GDM1 (cell line): ENCODE measurements at places on chromosomes 6 and 20.

- no peak for DNase-seq
These were observed 56.5 kb upstream of the HDGFL1 start for GRCh38 chr6:22512686-22513427.

GRCh38 chr6:34189806-34190503 is 44.1 kb upstream of the GRM4 start:
- DNase-seq, result no peak

DNA sequence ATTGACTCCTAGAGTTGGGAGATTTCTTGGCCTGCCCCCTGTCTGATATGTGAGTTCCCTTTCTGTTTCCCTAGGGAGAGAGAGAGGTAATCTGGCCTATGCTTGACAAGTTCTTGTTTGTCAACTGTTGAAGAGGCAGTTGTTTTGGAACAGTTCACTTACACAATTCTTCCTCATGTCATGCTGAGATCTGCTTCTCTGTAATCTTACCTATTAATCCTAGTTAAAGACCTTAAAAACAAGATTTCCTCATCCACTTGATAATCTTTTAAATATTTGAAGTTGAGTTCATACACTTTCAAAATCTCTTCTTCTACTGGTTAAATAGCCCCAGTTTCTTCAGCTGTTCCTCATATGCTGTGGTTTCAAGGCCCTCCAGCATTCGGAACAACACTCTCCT is 89.9 kb downstream of the FIG4 start:
- no peak for DNase-seq

DNA sequence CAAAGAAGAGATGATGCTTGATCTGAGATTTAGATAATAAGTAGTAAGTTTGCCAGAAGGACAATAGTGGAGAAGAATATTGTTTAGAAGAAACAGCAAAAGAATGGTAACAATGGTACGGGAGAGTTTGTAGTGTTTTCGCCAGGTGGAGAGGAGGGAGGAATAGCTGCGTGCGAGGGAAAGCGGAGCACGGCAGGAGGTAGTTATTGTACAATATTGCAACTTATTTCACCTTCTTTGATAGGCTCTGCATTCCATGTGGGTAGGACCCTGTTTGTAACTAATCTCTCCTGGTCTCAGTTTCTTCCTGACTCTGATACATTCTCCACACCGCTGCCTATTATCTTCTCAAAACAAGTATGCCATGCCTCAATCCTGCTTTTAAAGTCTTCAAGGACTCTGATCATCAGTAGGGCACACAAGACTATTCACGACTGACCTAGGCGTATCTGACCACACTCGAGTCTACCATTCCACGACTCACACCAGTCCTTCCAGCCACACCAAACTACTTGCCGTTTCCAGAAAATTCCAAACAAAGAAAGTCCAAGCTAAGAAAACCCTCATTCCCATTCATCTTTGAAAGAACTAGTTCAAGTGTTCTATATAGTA is 1.1 kb downstream of the PPIL4 start:
- DNase-seq, result no peak

DNA sequence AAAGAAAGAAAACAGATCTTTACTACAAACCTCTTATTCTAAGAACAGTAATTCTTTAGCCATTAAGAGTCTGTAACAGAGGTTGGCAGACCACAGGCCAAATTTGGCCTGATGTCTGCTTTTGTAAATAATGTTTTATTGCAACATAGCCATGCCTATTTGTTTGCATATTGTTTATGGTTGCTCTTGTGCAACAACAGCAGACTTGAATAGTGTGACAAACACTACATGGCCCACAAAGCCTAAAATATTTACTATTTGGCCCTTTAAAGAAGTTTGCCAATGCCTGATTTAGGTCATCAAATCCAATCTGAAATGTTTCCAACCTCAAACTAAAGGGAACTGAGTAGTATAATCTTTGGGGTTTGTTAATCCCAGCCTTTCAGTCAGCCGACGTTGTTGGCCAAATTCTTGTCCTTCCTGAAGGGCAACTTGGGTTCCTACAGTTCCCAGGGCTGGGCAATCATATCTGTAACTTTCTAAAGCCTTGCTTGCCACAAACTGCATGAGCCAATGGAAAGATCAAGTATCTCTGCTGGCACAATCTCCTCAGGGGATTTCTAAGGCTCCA is 33.9 kb upstream of the TBC1D20 start:
- no peak for DNase-seq

DNA sequence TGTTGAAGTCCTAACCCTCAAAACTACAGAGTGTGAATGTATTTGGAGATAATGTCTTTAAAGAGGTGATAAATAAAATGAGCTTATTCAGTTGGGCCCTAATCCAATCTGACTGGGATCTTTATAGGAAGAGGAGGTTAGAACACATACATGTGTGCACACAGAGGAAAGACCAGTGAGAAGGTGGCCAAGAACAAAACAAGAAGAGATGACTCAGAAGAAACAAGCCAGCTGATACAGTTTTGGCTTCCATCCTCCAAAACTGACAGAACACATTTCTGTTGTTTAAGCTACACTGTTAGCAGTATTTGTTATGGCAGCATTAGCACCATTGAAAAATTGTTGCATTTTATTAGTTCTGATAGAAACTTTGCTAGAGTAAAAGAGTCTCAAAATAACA is 609.3 kb upstream of the IMPG1 start:
- no peak for DNase-seq

GRCh38 chr6:20334334-20334733 is 67.3 kb upstream of the E2F3 start:
- no peak for DNase-seq
